IMR-90 (cell line): ENCODE measurements at places on chromosomes 7 and 10. TPM values are rescaled to one million over a fixed set of nuclear protein-coding genes. Genes with fewer than 3 reads are reported as not detected.

SLC29A3 gene
- 0.72 and 0.83 TPM in 2 replicates for total RNA-seq

HOXA13 gene
- total RNA-seq, result not detected in 2 replicates

MALRD1 gene
- 0.56 and 1.1 TPM in 2 replicates for total RNA-seq

GRM3 gene
- not detected in 2 replicates for total RNA-seq

HTR7 gene
- total RNA-seq, result 0.56 and 0.72 TPM in 2 replicates

TMEM270 gene
- total RNA-seq, result not detected in 2 replicates

AASS gene
- 12.9 and 15.0 TPM in 2 replicates for total RNA-seq

- peak; percentile 67 for DNase-seq
These were observed 494 bp downstream of the REPIN1 start for GRCh38 chr7:150368884-150369747.

- DNase-seq, result no peak
These were observed 7.3 kb downstream of the ASL start for GRCh38 chr7:66082886-66083415.

- peak; percentile 31 for DNase-seq
These were observed 141.3 kb upstream of the FZD8 start for GRCh38 chr10:35783305-35783838.

DNA sequence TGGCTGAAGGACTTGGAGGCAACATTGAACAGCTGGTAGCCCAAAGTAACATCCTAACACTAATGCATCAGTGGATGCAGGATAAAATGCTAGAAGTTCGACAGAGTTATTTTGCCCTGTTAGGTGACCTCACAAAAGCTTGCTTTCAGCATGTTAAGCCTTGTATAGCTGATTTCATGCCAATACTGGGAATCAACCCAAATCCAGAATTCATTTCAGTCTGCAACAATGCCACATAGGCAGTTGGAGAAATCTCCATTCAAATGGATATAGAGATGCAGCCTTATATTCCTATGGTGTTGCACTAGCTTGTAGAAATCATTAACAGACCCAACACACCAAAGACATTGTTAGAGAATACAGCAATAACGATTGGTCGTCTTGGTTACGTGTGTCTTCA, 62.9 kb downstream of the CCSER2 start:
- DNase-seq, result peak; percentile 10

GRCh38 chr10:78934532-78934898, 134.3 kb upstream of the ZMIZ1 start:
- DNase-seq, result no peak

DNA sequence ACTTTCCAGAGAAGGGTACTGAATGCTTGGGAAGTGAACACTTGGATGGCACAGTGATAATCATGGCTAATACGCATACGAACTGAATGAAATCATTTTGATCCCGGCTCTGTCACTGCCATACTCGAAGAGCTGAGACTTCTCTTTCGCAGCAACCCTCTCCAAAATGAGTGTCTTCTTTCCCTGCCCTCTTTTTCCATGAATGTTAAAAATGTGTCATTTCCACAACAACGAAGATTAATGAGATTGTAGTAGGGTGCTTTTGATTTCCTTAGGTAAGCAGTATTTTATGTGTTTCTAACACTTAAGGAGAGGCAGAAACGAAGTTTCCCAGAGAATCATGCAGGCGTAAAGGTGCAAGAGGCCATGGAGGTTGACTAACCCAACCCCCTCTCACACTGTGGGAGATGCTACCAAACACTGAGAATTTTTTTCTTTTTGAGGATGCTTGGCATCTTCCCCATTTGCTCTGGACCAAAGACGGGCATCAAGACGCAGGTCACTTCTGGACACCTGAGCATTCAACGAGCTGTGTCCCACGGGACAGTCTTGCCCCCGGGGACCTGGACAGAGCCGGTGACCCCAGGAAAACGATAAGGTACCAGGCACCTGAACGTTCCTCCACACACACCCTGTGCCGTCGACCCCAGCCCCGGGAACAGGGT, 823 bp downstream of the COPG2 start:
- DNase-seq, result peak; percentile 1

DNA sequence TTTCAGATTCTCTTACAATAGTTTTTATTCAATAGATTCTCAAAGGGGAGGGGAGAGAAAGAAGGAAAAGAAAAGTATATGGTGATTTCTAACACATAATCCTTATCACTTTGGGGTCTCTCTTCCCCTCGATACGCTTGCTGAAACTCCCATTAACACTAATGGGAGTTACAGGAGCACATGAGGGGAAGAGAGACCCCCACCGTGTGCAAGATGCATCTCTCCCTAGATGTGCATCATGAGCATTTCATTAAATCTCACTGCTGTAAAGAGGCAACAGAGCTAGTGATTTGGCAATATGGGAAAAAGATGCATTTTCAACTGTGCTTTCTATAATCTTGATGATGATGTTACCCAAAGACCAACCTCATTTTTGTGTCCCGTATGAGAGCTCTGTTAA, 177.4 kb downstream of the SKAP2 start:
- no peak for DNase-seq

- peak; percentile 82 for DNase-seq
These were observed 56.1 kb downstream of the ATAD1 start for GRCh38 chr10:87761892-87762291.

DNA sequence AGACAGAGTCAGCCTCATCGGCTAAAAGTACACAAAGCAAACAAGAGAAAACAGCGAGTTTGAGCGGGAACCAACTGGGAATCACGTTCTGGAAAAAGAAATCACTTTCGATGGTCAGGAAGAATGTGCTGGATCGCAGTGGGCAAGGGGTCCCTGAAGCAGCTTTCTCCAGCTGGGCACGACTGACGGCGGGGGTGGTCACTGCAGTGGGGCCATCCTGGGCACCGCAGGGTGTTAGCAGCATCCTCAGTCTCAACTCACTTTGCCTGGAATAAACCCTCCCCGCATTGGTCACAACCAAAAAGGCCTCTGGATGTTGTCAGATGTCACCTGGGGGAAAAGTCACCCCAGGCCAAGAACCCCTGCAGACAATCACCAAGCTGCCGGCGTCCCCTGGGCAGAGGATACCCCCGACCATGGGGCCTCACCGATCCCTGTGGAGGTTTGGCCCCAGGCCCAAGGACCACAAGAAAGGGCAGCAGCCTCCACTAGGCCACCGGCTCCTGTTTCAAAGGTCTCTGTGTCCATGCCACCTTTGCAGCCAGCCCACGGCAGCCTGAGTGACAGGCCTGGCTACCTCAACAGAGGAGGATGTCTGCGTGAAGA, 42.9 kb downstream of the EBF3 start:
- no peak for DNase-seq

DNA sequence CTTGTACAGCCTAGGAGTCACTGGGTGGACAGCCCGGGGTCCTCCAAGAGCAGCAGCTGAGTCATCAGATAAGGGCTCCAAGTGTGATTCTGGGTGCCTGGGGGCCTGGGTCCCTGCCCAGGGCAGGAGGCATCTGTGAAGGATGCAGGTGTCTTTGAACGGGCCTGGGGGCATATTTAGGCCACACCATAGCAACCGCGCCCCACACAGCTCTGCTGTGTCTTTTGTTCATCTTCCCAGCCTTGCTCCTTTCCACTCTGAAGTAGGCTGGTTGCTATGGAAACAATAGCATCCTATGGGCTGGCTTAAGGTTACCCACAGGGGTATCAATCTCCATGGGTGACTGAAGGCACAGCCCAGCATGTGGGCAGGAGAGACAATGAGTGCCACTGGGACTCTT, 324.7 kb downstream of the TCERG1L start:
- no peak for DNase-seq

DNA sequence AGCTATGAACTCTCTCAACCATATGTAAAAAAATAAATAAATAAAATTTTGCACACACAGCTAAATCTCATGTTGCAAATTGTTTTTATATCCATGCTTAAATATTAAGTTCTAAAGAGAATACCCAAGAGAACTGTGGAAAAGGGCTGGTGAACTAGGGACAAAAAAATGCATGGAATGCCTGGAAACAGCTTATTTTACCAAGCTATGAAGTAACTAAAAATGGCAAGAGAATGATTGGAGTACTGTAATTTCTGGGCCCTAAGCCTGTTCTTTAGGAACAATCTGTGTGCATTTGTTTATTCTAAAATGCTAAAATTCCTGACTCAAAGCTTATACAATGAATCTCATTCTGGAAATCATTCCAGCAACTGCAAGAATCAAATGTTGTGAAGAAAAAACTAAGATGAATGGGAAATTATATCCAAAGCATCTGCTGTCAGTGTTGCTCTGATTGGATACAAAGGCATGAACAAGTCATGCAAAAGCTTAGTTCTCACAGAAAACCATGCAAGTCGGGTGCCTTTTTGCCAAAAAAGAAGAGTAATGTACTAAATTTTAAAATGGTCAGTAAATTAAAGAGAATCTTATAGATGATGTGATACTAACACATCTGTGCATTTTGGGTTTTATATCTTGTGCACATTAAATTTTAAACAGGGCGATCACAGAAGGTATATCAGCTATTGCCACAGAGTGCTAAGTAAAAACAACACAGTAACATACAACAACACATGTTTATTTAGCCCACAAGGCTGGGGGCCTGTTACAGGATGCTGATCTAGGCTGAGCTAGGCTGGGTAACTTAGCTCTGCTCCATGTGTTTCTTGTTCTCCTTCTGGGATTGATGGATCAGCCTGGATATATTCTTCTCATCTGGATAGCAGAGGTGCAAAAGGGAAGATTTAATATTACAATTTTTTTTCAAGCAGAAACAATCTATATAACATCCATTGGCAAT, 453.5 kb upstream of the SEMA3A start:
- peak; percentile 94 for DNase-seq

DNA sequence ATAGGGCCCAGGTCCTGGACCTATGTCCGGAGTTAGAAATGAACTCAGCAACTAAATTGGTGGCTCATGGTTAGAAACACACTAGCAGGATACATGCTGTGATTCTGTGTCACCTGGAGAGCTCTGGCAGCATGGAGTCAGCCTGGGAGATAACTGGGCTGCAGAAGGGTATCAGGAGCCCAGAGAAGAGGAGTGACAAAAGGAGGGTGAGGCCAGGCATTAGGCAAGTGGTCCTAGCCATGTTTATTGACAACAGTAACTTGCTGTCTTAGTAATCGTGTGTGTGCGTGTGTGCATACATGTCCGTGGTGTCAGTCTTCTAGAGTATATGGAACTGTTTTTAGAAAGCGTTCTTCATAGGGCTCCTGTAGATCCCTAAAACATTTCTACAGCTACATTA, 157.5 kb upstream of the PHYHIPL start:
- no peak for DNase-seq

DNA sequence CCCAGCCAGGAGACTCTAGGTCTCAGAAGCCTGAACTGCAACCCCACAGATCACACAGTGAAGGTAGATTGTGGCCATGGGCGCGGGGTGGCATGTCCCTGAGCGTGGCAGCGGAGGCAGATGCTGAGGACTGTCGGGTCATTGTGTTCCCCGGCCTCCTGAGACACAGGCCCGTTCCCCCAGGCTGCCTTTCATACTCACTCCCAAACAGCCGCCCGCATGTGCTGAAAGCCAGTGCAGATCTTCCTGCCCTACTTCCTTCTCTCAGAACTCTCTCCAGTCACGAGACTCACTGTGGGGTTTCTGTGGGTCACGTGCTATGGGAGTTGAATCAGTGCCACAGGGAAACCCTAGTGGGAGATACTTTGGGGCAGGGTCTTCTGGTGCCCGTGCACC, 48.0 kb downstream of the ZNF467 start:
- no peak for DNase-seq
